ENCODE measurements at places on chromosomes 13 and 19.

DNA sequence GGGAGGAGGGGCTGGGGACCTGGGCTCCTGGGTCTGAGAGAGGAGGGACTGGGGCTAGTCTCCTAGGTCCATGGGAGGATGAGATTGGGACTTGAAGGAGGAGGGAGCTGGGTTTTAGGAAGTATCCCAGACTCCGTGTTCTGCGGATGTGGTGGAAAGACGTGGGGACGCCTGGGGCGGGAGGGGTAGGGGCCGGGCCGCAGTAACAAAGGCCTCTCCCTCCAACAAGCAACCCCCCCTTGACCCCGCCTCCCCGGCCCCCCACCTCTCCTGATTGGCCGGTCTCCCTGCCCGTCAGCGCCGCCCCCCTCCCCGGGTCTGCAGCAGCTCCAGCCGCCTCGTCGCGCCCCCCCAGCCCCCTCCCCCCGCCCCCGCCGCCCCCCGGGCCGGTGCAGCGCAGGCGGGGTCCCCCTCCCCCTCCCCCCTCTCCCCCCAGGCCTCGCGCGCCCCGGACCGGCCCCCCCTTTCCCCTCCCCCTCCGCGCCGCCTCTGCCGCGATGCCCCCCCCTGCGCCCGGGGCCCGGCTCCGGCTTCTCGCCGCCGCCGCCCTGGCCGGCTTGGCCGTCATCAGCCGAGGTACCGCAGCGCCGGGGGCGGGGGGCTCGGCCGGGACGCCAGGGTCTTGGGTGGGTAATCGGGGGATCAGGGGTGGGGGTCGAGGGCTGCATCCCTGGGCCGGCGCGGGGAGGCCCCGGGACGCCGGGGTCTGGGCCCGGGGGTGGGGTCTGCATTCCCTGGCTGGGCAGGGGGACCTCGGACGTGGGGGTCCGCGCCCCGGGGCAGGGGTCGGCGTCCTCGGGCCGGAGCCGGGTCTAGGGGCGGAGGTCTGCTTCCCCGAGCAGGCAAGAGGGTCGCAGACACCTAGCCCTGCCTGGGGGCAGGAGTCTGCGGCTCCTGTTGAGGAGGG is at the start of gene IGLON5:
Gene IGLON5, plus strand, starts transcription at position 294 of the 907 bp plus-strand sequence. Its CDS starts 204 bp downstream, at position 498.
- no peak for DNase-seq

GRCh38 chr13:106155411-106155810 is 380.1 kb downstream of the EFNB2 start:
- DNase-seq = no peak

DNA sequence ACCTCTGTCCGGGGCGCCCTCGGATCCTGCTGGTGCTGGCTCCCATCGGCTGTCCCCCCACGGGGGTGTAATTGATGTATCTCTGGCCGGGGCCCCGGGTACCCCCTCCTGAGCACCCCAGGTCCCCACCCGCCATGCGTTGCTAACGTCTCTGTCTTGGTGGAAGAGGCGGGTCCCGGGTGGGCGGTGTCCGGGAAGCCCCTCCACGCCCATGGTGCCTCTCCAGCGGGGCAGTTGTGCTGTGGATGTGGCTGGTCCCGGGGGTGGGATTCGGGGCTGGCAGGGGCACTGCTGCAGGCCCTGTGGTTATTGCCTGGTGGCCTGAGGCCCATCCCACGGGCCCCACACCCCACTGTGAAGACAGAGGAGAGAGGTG is 4.9 kb downstream of the DIRAS1 start:
- DNase-seq = no peak

GRCh38 chr13:55538424-55538823 is 1602.3 kb upstream of the PRR20A start:
- no peak for DNase-seq

DNA sequence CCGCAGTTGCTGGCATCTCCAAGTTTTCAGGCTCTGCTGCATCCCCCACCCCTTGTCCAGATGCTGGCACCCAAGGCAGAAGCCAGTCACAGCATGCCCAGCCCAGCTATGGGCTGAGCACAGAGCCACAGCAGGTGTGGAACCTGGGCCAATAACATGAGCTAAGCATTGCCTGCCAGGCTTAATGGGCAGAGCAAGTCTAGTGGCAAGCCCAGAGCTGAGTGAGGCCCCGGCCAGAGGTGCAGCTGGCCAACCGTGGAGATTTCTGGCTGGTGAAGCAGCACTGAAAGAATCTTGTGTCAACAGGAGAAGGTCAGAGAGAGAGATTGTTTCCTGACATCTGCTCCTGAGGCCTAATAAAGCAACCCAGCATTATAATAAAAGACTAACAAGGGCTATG is 111.0 kb downstream of the B3GLCT start:
- no peak for DNase-seq

DNA sequence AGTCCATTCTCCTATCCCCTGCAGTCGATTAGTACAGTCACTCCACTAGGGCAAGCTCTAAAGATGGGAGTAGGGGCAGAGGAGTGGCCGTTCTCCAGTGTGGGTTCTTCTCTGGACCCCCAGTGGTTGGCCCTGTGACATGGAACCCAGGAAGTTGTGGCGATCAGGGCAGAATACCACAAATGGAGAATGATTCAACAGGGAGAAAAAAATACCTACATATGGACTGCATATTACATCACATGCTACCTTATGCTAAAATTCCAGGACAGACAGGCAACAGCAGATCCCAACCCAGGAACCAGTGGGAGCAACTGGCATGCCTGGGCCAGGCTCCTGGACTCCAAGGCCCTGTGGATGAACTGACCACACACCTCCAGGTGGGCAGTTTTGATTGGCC is 20.4 kb downstream of the POU2F2 start:
- DNase-seq = no peak

DNA sequence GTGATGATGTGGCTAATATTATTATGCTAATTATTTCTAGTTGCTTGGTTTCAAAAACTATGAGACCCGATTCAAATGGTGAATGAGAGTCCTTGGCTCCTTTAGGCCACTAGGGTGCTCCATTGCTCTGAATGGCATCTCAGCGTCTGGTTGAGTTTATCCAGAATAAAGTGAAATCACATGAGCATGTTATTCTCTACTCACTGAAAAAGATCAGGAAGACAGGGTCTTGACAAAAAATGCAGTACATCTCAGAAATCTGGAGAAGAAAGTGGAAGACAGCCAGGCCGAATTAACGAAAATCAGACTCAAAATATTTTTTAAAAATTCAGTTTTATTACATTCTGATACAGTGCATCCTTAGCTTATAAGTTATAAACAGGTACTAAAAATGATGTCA is 516.2 kb downstream of the MYO16 start:
- DNase-seq = no peak

DNA sequence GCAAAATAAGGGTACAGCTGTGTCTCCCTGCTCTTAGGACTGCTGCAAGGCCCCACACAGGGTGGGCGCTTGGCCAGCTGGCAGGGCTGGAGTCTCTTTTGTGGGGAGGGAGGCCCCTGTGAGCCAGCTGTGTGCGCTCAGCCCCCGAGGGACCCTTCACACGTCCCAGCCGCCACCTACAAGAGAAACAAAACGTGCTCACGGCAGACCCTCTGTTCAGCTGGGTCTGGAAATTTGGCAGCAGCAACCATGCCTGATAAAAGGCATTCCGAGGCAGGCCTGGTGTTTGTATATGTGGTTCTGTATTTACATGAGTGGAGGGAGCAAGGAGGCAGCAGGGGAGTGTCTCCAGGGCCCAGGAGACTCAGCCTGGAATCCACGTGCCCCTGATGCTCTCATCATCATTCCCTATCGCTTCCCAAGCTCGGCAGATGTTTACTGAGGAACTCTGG is 49.7 kb downstream of the CRTC1 start:
- DNase-seq = no peak

DNA sequence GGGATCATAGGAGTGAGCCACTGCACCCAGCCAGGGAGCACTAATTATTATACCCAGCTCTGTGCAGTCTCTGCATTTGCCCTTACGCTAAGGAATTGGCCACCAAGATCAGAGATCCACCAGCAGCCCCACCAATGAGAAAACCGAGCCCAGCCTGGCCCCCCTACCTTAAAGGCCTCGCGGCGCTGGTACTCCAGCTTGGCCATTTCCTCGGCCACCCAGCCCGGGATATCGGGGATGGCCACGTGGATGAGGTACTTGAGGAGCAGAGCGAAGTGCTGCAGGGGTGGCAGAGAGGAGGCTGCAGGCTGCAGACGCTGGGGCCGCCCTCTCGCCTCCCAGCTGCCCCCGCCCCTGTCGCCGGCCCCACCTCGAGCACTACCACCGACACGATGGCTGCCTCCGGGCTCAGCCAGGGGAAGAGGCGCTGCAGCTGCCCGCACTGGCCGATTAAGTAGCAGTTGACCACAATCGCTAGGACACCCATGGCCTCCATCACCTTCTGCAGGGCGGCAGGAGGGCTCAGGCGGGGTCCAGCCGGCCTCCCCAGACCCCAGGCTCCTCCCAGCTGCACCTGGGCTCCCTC is 7.5 kb downstream of the ANO8 start:
- no peak for DNase-seq

DNA sequence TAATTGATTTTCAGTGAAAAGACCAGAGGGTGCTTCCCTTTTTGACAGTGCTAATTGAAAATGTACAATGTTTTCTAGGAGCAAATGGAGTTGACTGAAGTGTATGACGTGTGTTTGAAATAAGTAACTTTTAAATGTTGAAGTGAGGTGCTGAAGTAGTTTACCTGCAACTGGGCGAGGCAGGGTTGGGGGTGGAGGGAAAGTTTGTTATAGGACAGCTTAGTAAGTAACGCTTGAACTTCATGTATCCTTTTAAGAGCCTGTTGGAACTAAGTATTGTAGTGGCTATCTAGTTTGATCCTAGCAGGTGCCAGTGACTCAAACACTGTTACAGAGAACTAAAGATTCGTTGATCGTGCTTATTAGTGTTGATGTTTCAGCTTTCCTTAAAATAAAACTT is 5.9 kb downstream of the SLAIN1 start:
- DNase-seq = no peak

DNA sequence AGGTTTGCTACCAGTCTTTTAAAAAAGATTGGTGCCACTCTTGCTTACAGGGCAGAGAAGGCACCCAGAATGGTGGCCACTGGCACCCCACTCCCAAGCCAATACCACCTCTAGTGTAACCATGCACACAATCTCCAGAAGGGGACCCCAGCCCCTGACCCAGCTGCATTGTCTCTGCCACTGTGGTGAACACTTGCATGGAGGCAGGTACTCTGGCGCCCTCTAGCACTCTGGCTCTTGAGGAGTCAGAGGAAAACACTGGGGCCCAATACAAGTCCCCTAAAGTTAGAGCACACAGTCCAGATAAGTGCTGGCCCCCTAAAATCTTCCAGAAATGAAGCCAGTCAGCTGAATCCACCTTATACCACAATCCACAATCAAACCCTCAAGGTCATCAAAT is 6.0 kb downstream of the ERVV-1 start:
- DNase-seq = no peak

- no peak for DNase-seq
These were observed 5.1 kb downstream of the CHMP2A start for GRCh38 chr19:58549664-58550361.
